ENCODE measurements at places on chromosomes 16 and 17.

- DNase-seq, result no peak
Measured at GRCh38 chr16:55248494-55248893, 75.5 kb upstream of the IRX6 start.

DNA sequence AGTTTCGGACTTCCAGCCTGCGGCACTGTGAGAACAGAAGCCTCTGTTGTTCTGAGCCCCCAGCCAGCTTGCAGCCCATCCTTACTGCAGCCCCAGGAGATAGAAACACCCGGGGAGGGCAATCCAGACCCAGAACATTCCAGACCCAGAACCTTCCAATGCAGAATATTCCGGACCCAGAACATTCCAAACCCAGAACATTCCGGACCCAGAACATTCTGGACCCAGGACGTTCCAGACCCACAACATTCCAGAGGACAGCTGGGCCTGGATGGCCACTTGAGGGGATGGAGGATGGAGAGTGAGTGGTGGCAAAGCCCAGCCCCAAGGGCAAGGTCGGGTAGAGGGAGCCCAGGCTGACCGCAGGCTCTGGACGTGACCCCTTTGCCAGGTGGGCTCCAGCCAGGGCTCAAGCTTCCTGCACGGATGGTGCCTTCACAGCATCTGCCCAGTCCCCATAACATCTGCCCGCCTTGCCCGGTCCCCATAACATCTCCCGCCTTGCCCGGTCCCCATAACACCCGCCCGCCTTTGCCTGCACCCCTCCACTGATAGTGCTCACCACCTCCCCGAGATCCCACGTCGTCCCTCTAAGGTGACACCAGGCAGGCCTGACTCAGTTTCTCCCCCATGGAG lies 3.5 kb downstream of the CBFA2T3 start:
- no peak for DNase-seq

GRCh38 chr17:49342575-49342936 lies 19.5 kb downstream of the ZNF652 start:
- DNase-seq, result no peak

GRCh38 chr17:80416260-80416939 lies 1.4 kb downstream of the ENDOV start:
- no peak for DNase-seq

- no peak for DNase-seq
Measured at GRCh38 chr17:28425206-28425605, 19.2 kb upstream of the SLC46A1 start.

DNA sequence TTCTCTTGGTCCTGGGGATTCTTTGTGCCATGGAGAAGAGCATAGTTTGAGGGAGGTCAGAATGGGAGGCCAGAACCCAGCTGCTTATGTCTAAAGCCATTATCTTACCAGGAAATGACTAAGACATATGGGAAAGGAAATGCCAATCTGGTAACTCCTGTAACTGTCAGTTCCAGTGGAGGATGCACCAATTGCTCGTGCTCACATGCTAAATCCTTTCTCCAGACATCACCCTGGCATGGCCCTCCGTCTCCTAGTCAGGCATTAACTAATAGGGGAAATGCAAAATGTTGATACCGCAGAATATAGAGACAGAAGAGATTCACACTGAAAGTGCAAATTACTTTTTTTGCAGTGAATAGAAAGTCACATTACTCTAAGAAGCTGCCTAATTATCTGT lies 255.6 kb upstream of the HSBP1 start:
- no peak for DNase-seq

DNA sequence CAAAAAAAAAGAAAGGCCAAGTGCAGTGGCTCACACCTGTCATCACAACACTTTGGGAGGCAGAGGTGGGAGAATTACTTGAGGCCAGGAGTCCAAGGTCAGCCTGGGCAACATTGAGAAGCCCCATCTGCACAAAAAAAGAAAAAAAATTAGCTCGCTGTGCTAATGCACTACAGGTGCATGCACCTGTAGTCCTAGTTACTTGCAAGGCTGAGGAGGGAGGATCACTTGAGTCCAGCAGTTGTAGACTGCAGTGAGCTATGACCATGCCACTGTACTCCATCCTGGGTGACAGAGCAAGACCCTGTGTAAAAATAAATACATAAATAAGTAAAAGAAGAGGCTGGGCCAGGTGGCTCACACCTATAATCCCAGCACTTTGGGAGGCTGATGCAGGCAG lies 39.7 kb downstream of the DCAKD start:
- DNase-seq, result no peak

Data from stimulated activated CD4-positive, alpha-beta T cell treated with anti-CD3 and anti-CD28 coated beads, Interleukin-12 subunit alpha, Interleukin-12 subunit beta, amount 100 ng/mL, for 48 hours (primary cell).